ENCODE measurements at places on chromosomes 12 and 14. TPM values are rescaled to one million over a fixed set of nuclear protein-coding genes. Genes with fewer than 3 reads are reported as not detected.

The WNT1 gene
- polyA plus RNA-seq, result not detected

The PFKM gene
- 19.1 TPM for polyA plus RNA-seq

The CHST11 gene
- polyA plus RNA-seq, result 3.6 TPM

The FGD4 gene
- 4.1 TPM for polyA plus RNA-seq

The OR6C75 gene
- not detected for polyA plus RNA-seq

The IFI27 gene
- 586 TPM for polyA plus RNA-seq

The PROX2 gene
- not detected for polyA plus RNA-seq

The AMN gene
- polyA plus RNA-seq, result 2.0 TPM

The HNF1A gene
- polyA plus RNA-seq, result 8.2 TPM

Data from adipose tissue (tissue), 3 donors.